Muscle of leg (tissue), 16 donors: ENCODE measurements at places on chromosomes 7 and 10.

DNA sequence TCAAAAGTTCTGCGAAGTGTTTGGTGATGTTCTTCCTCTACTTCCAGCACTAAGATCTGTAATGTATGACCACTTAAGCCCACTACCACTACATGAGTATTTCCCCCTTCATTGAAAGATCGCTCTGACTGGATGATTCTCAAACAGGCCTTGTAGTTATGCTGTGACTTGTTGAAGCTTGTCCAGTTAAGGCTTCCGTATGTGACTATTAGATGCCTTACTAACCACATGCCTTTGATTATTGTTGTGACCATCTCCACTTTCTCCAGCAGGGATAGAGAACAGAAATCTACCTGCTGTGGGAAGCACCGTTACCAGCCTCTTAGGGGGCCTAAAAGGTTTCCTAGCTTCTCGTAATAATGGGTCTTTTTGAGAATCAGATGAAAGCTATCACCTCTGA lies 81.1 kb downstream of the NOC3L start:
- DNase-seq = no peak

DNA sequence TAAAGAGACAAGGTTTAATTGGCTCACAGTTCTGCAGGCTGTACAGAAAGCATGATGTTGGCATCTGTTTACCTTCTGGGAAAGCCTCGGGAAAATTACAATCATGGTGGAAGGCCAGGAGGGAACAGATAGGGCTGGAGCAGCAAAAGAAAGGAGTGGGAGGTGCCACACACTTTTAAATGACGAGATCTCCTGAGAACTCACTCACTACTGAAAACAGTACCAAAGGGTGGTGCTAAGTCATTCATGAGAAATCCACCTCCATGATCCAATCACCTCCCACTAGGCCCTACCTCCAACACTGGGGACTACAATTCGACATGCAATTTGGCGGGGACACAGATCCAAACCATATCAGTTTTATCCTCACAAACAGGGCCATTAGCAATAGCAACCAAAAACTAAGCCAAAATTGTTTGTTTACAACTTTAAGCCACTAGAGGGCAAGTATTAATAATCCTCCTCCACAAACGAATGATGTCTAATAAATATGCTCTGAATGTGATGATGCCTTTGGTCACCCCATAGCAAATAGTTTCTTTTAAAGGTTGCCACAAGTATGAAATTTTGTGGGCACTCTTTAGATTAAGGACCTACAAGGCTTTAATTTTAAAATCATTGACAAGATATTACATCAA lies 129.2 kb upstream of the NRBF2 start:
- DNase-seq = no peak

DNA sequence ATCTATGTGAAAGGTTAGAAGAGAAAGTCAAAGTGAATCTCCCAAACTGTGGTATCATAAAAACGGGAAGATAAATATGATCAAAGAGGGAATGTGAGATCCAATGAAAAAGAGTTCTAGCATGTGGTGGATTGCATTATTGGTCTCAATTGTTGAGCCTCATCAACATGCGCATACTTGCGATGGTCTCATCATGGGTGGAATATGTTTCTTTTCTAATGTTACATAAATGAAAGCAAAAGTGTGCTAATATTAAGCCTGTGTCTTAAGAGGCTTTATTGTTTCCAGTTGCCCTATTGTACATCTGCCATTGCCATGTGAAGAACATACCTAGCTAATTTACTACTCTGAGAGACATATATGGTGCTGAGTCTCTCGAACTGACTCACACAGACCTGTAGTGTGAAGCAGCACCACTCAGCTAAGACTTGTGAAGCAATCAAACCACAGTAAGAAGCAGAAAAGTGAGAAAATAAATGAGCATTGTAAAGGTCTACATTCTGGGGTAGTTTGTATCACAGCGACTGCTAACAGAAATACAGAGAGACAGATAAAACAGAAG lies 645.5 kb upstream of the PCDH15 start:
- no peak for DNase-seq

DNA sequence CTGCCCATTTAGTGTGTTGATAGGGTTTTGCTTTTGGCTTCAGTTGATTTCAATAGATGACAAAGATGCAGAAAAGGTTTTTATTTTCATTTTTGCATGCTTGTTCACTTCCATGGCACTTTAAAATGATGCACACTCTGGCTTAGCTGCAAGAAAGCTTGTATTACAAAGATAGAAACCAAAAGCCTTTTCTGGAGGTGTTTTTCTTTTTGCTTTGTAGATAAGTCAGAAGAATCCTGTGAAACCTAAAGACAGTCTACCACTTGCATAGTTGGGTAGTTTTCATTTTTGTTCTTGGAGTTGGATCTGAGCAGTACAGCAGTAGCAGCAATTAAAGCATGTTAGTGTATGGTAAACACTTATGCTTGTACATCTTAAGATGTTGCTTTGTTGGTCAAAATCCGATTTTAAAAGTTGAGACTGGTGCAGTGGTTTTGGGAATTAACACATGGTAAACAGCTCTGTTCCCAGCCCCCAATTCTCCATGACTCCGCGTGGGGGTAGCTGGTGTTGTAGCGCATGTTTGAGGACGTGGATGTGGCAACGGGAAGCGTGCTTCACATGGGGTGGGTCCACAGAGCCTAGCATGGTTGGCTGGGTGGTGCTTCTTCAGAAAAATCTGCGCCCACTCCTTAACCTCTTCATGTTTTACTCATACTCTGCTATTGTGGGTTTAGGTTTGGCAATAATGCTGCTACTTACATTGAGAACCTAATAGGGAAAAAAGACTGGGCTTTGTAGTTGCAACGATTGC lies 19.8 kb downstream of the CCNY start:
- no peak for DNase-seq

- DNase-seq = peak; percentile 59
Measured at GRCh38 chr10:43039624-43040481, 37.0 kb upstream of the RET start.

DNA sequence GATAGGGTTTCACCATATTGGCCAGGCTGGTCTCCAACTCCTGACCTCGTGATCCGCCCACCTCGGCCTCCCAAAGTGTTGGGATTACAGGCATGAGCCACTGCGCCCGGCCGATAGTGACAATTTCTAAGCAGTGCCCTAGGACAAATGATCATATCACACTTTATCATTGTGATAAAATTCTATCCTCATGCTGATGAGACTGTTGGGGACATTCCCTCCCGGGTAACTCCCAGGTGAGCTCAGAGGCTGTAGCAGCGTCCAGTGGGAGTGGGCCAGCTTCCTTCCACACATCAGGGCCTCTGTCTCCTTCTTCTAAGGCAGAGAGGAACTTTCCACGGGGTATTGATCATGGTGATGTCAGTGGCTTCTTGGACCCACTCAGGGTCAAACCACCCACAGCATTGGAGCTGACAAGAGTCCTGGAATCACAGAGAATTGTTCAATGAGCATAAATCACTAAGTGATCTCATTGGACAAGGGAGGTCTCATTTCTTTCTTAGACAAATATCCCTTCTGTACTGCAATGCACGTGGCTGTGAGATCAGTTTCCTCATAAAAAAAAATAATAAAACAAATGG lies 256.1 kb downstream of the KLF6 start:
- DNase-seq = no peak

DNA sequence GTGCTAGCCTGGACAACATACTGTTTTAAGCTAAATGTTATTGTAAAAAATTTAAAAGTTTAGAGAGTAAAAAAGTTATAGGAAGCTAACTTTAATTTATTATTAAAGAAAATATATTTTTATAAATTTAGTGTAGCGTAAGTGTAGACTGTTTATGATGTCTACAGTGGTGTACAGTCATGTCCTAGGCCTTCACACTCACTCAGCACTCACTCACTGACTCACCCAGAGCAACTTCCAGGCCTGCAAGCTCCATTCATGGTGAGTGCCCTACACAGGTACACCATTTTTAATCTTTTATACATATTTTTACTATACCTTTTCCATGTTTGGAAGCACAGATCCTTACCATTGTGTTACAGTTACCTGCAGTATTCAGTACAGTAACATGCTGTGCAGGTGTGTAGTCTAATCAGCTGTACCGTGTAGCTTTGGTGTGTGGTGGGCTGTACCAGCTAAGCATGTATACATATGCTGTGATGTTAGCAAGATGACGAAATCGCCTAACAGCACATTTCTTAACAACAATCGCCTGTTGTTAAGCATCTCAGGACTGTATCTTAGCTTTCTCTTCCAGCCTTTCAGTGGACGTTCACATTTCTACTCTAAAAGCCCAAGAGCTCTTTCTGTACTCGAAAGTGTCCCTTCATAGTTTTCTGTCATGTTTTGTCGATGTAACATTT lies 12.5 kb downstream of the RNF32 start:
- no peak for DNase-seq

DNA sequence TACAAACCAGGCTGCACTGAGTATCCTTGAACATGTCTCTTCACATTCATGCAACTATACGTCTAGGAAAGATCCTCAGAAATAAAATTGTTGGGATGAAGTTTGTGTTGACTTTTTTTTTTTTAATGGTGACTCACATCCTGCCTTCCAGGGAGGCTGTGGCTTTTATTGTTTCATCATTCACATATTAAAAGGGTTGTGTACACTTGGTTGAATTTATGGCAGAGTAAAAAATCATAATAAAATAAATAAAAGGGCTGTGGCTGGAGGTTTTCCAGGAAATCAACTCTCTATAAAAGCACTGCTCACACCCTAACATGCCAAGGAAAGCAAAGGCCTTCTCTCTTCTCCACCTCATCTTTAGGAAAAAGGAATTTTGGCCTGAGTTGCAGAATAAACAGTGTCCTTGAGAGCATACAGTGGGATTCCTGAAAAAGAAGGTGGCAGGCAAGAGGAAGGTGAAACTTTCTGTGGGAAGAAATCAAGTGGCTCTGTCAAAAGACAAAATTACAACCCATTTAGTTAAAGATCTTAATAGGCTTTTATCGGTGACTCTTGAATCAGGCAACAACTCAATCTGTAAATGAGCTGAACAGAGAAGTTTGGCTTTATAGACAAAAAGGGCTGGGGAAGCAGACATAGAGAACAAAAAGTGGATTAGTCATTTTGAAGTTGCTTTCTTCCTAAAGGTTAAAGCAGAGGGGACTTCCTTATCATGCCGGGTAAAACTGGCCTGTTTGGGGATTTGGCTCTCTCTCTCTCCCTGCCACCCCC lies 41.6 kb upstream of the FHIP2A start:
- no peak for DNase-seq

DNA sequence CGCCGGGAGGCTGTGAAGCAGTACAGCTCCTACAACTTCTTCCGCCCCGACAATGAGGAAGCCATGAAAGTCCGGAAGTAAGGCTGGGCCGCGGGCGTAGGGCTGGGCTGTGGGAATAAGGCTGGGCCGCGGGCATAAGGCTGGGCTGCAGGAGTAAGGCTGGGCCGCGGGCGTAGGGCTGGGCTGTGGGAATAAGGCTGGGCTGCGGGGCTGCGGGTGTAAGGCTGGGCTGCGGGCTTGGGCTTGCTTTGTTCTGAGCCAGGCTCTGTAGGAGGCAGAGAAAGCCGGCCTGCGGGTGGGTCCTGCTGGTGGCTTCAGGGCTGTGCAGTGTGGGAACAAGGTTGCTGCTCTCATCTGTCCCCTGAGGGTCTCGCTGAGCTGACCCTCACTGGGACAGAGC lies 12.5 kb downstream of the PFKFB3 start:
- no peak for DNase-seq

- peak; percentile 37 for DNase-seq
Measured at GRCh38 chr10:89164080-89164479, 43.0 kb downstream of the CH25H start.

- no peak for DNase-seq
Measured at GRCh38 chr7:78218876-78219275, 420.3 kb downstream of the PHTF2 start.

DNA sequence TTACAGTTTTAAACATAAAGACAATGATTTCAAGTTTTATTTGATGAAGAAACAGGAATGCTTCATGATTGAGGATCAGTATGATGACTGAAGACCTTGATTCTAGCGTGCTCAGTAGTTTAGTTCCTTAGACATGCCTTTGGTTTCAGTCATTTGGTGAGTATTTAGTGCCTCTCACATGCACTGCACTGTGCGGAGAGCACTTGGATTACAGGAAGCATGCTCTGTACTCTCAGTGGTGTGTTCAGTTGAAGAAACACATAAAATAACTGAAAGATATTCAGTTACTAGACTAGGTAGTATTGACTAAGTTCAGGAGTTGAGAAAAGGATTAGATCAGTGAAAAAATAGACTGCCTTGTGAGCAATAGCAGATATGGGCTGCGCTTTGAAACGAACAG lies 25.5 kb downstream of the RBM17 start:
- DNase-seq = no peak
